ENCODE measurements at places on chromosomes 12 and 14. TPM values are rescaled to one million over a fixed set of nuclear protein-coding genes. Genes with fewer than 3 reads are reported as not detected.

- H3K36me3 ChIP-seq = no peaks in the 10 kb centered on the region
- no peaks in the 10 kb centered on the region for H3K4me1 ChIP-seq
- no peak overlapping the region for H3K4me3 ChIP-seq
- no peak for DNase-seq
Observed at GRCh38 chr14:93648440-93649168, 139.7 kb downstream of the PRIMA1 start.

Gene GRIN2B
- not detected for total RNA-seq

- peaks cover 3% of the 10 kb centered on the region for H3K27me3 ChIP-seq
- H3K4me1 ChIP-seq = no peaks in the 10 kb centered on the region
- H3K36me3 ChIP-seq = no peaks in the 10 kb centered on the region
- H3K27ac ChIP-seq = no peak overlapping the region
- H3K4me3 ChIP-seq = no peak overlapping the region
- DNase-seq = no peak
Observed at GRCh38 chr14:94514351-94514750, 5.1 kb upstream of the SERPINA12 start.

Gene PCK2
- total RNA-seq = 68.3 TPM

Gene PLEKHG7
- total RNA-seq = not detected

- peaks cover 7% of the 10 kb centered on the region for H3K36me3 ChIP-seq
- no peak overlapping the region for H3K27ac ChIP-seq
- no peak for DNase-seq
- H3K4me3 ChIP-seq = no peak overlapping the region
- no peaks in the 10 kb centered on the region for H3K4me1 ChIP-seq
Observed at GRCh38 chr12:131882804-131883520, 11.5 kb upstream of the ULK1 start.

Gene PRORP
- 60.4 TPM for total RNA-seq

DNA sequence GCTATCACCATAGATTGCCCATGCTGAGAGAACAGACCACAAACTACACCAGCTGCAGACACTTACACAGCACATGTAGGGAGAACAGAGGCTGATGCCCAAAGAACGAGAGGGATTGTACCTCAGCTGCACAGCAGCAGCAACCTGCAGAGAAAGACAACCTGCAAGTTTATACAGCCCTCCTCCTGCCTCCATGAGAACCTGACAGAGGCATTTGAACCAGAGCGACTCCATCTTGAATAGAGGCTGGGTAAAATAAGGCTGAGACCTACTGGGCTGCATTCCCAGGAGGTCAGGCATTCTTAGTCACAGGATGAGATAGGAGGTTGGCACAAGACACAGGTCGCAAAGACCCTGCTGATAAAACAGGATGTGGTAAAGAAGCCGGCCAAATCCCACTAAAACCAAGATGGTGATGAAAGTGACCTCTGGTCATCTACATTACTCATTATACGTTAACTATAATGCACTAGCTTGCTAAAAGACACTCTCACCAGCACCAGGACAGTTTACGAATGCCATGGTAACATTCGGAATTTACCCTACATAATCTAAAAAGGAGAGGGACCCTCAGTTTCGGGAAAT, 262.4 kb upstream of the HMGA2 start:
- no peak for DNase-seq
- H3K4me1 ChIP-seq = peaks cover 10% of the 10 kb centered on the region
- H3K27me3 ChIP-seq = peaks cover 46% of the 10 kb centered on the region
- no peaks in the 10 kb centered on the region for H3K36me3 ChIP-seq
- H3K27ac ChIP-seq = no peak overlapping the region

DNA sequence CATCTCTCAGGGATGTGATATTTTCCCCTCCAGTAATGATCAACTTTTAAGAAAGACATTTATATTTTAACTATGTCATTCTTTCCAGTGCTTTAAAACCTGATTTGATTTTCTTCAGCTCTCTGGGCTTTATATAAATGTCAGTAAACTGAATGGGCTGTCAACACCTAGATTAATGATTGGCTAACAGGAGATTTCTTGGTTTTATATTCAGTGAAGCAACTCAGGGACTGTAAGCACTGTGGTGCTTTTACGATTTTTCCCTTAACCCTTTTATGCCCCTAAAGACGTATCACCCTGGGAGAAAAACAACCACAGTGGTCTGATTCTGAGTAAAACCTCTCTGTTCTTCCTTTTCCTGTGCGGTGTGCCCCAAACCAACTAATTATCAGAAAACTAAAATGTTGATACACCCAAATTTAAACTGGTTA, 38.0 kb downstream of the PTGER2 start:
- peak; percentile 82 for DNase-seq
- H3K27ac ChIP-seq = peak overlapping the region; percentile 100
- peaks cover 77% of the 10 kb centered on the region for H3K4me1 ChIP-seq
- H3K27me3 ChIP-seq = no peaks in the 10 kb centered on the region

- peaks cover 11% of the 10 kb centered on the region for H3K36me3 ChIP-seq
- H3K4me3 ChIP-seq = no peak overlapping the region
- no peak overlapping the region for H3K27ac ChIP-seq
- no peaks in the 10 kb centered on the region for H3K4me1 ChIP-seq
- no peaks in the 10 kb centered on the region for H3K27me3 ChIP-seq
Observed at GRCh38 chr14:37318938-37319337, 121.2 kb downstream of the MIPOL1 start.
